ENCODE measurements at places on chromosomes 13 and 19. TPM values are rescaled to one million over a fixed set of nuclear protein-coding genes. Genes with fewer than 3 reads are reported as not detected.

Gene DIRAS1
- 0.41 TPM for total RNA-seq

Gene ZNF382
- total RNA-seq: not detected

Gene ZNF93
- 3.8 TPM for total RNA-seq

Gene HS6ST3
- 0.27 TPM for total RNA-seq

Gene ZNF418
- total RNA-seq: 3.4 TPM

Gene ZNF175
- 5.6 TPM for total RNA-seq

Gene IQCN
- total RNA-seq: 4.8 TPM

Gene NDFIP2
- 93.1 TPM for total RNA-seq

Gene MISP
- 459 TPM for total RNA-seq

Gene TEX101
- not detected for total RNA-seq

Data from transverse colon (tissue), 4 donors.